ENCODE measurements at places on chromosomes 4 and X.

- DNase-seq = no peak
Measured at GRCh38 chr4:185541251-185541727, 6.0 kb upstream of the PDLIM3 start.

DNA sequence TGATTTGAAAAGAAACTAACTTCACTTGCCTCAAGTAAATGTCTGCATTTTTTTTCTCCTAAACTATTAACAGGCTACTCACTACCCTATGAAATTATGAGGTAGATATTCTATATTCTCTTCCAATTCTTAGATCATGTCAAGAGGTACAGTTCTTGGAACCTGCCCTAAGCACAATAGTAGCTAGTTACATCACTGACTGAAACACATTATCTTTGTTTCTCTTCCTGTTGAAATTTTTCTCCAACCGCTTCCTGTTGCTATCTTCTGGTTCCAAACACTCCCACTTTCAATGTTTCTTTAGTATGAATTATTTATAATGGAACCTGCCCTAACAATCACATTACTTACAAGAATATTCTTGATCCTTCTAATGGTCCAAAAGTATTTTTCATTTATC is 5.0 kb upstream of the BANK1 start:
- no peak for DNase-seq

DNA sequence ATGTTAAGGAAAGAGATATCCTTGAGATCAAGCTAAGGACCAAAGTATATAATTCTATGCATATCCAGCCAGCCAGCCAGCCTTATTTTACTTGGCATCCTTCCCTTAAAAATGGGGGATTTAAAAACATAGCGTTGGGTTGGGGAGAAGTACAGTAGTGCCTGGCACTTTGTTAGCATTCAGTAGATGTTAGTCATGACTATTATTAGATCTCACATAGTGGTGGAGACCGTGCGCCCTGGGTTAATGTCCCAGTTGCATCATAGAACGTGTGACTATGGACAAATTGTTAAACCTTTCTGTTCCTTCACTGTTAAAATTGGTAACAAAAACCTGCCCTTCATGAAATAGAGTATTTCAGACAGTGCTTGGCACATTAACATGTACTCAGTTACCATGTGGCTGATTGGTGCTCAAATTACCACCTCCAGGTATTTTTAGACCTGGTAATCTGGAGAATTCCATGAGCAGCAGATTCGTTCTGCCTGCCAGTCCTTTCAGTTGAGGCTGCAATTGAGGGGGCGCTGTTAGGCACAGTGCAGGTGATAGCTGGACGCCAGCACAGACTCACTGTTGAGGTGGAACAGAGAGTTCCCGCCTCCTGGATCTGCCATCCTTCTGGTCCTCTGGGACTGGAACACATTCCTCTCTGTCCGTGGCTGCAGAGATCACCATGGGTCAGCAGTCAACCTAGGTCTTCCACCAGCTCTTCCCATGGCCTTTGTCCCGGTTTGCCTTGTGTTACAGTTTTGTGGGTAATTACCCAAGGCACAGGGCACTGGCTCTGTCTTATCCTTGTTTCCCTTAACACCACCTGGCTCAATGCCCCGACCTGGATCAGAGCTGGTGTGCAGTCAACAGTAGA is 31.7 kb downstream of the RBBP7 start:
- no peak for DNase-seq

DNA sequence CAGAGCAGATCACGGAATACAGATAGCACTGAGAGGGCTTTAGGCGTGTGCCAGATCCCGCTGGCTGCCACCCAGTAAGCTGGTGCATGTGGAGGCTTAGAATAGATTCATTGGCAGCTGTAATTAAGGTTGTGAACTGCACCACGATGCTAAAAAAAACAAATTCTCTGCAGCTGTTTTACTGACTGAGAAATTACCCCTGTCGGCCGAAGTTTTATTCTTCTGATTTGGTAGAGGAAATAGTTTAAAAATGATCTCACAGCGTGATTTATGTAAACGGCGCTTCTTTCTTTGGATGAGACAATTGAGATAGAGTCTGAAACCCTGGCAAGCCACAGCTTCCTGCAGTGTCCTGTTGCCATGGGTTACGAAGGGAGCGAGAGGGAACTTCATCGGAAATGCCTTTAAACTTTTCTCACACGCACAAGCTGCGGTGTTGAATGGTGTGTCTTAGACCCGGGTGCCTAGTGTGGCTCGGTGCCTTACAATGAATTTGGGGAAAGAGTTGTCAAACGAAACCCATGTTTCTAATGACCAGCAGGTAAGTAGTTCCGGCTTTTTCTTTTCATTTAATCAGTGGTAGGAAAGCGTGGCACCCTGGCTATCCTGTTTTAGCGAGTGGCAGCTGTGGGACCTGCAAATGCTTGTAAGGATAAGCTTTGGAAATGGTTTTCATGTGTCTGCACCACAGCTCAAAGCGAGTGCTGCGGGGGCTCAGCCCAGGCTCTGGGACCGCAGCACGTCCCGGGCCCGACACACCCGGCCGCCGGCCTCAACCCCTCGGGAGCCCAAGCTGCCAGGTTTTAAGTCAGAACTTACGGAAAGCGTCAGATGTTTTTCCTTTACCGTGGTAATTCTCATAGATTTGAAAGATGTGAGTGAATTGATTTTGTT is 71.7 kb upstream of the HGFAC start:
- peak; percentile 40 for DNase-seq

- no peak for DNase-seq
Measured at GRCh38 chrX:110684653-110685052, 111.0 kb downstream of the CHRDL1 start.

GRCh38 chr4:76736414-76736813 is 161.5 kb downstream of the SOWAHB start:
- no peak for DNase-seq

DNA sequence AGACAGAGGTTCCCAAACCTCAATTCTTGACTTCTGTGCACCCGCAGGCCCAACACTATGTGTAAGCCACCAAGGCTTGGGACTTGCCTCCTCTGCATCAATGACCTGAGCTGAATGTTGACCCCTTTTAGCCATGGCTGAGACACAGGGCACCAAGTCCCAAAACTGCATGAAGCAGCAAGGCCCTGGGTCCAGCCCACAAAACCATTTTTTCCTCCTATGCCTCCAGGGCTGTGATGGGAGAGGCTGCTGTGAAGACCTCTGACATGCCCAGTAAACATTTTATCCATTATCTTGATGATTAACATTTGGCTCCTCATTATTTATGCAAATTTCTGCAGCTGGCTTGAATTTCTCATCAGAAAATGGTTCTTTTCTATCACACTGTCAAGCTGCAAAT is 85.4 kb downstream of the ITM2A start:
- DNase-seq = no peak

- DNase-seq = no peak
Measured at GRCh38 chr4:37675587-37676290, 10.4 kb downstream of the RELL1 start.

- no peak for DNase-seq
Measured at GRCh38 chr4:72817012-72817411, 248.0 kb upstream of the ADAMTS3 start.

DNA sequence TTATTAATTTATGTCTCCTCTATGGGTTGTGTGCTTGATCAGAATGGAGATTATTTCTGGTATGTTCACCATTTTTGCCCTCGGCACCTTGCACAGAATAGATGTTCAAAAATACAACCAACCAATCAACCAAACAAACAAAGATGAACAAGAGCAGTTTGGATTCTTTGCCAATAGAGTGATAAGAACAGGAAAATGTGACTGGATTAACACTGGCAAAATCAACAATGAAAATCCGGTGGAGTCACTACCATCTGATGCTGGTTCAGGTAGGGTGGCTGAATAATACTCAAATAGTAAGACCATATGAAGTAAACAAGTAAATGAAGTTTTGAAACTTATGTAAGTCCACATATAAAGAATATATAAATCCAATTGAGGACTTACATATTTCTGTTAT is 685.0 kb upstream of the EPHA5 start:
- no peak for DNase-seq

GRCh38 chrX:50818986-50819385 is 5.0 kb upstream of the SHROOM4 start:
- no peak for DNase-seq

- no peak for DNase-seq
Measured at GRCh38 chrX:18548996-18549395, 122.9 kb downstream of the RS1 start.

GRCh38 chr4:151853034-151853433 is 92.2 kb upstream of the GATB start:
- DNase-seq = no peak

DNA sequence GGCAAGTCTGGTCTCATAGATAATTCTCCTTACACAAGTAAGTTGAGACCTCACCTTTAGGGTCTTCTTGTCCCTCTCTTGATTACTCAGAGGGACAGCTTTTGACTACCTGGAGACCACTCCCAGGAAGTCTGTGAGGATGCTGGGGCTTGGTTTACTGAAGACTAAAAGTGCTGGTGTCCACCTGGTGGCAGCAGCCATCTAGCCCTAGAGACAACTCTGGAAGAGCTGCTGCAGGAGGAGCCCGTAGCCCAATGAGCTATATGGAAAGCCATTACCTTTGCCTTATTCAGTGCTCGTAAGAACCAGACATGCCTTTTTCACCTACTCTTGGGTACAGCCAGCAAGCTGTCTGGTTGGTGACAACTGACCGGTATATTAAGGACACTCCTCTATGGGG is 7.3 kb downstream of the FGFBP2 start:
- DNase-seq = no peak

GRCh38 chr4:41178372-41179370 is 35.7 kb downstream of the APBB2 start:
- DNase-seq = no peak

GRCh38 chrX:123884809-123885408 is 25.1 kb downstream of the XIAP start:
- DNase-seq = no peak

Measured in mesothelial cell of epicardium (in vitro differentiated cells).